ENCODE measurements at places on chromosomes 7 and 10. TPM values are rescaled to one million over a fixed set of nuclear protein-coding genes. Genes with fewer than 3 reads are reported as not detected.

The C10orf62 gene
- total RNA-seq, result not detected

The HILPDA gene
- total RNA-seq, result 21.3 TPM

The COL17A1 gene
- 2.1 TPM for total RNA-seq

The GALNT17 gene
- not detected for total RNA-seq

The TMEM106B gene
- total RNA-seq, result 37.3 TPM

The PLCE1 gene
- 6.2 TPM for total RNA-seq

The ELFN1 gene
- 0.35 TPM for total RNA-seq

The DRGX gene
- total RNA-seq, result not detected

The ANKRD1 gene
- total RNA-seq, result 7.8 TPM

The NEUROG3 gene
- not detected for total RNA-seq

The CACNA2D1 gene
- total RNA-seq, result 3.8 TPM

The LLCFC1 gene
- not detected for total RNA-seq

The STRIP2 gene
- total RNA-seq, result 10.0 TPM

The TFR2 gene
- total RNA-seq, result 3.0 TPM

The HOXA6 gene
- total RNA-seq, result 2.1 TPM

The TDRD1 gene
- not detected for total RNA-seq

The ATP6V0A4 gene
- total RNA-seq, result 0.22 TPM

The GTF2IRD1 gene
- total RNA-seq, result 12.4 TPM

The HEPACAM2 gene
- not detected for total RNA-seq

The ITIH5 gene
- total RNA-seq, result not detected

The DKK1 gene
- total RNA-seq, result 429 TPM

The CTTNBP2 gene
- total RNA-seq, result 0.15 TPM

The LIPF gene
- not detected for total RNA-seq

The HELLS gene
- total RNA-seq, result 32.6 TPM

The LBX1 gene
- total RNA-seq, result not detected

The EZH2 gene
- 25.2 TPM for total RNA-seq

The STEAP4 gene
- not detected for total RNA-seq

The VIPR2 gene
- total RNA-seq, result not detected

The CFAP58 gene
- total RNA-seq, result 0.12 TPM

The RASSF4 gene
- total RNA-seq, result 1.8 TPM

The TMEM130 gene
- total RNA-seq, result 0.36 TPM

The BRAF gene
- 4.9 TPM for total RNA-seq

The INMT gene
- total RNA-seq, result not detected

The CHST15 gene
- total RNA-seq, result 7.7 TPM

The HMX2 gene
- 0.15 TPM for total RNA-seq

The DYNC1I1 gene
- total RNA-seq, result 0.20 TPM

The VSTM2A gene
- total RNA-seq, result not detected

The ABCC2 gene
- 154 TPM for total RNA-seq

The ZNF680 gene
- total RNA-seq, result 2.0 TPM

The MBLAC1 gene
- total RNA-seq, result 2.7 TPM

The BMPER gene
- total RNA-seq, result 6.3 TPM

The STRA8 gene
- total RNA-seq, result not detected

The ANXA8L1 gene
- 95.5 TPM for total RNA-seq

The AKR1C4 gene
- total RNA-seq, result 0.30 TPM

The OR9A2 gene
- not detected for total RNA-seq

The GPR26 gene
- total RNA-seq, result not detected
